ENCODE measurements at places on chromosomes 11 and 22. TPM values are rescaled to one million over a fixed set of nuclear protein-coding genes. Genes with fewer than 3 reads are reported as not detected.
A peak's percentile ranks its signal among the peaks of the same experiment; 100 is the strongest.

DNA sequence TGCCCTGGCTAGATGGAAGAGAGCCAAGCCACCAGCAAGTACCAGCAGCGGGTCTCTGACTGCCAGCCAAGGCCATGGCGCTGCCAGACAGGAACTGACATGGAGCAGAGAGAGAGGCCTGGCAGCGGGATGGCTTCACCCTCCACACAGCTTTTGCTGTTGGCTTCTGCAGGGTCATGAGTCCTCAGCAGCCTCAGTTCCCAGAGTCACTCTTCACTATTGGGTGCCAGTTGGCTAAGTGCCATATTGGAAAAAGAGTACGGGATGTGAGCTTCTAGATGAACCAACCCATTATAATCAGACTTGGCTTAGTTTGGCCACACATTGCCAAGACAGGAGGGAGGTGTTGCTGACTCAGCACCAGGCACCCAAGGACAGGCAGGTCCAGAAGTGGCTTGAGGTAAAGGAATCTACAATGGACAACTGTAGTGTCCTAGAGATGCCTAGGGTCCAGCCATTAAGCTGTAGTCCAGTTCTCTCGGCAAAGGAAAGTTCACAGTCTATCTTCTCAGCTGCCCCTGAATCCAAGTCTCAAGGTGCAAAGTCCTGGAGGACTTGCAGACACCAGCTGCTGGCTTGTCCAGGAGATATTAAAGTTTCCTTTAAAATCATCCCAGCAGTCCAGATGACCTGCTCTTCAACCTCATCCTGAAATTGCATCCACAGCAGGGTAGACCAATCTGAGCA lies 40.7 kb upstream of the POU2AF1 start:
- peak overlapping the region; percentile 50 for H3K27ac ChIP-seq
- peaks cover 17% of the 10 kb centered on the region for H3K4me1 ChIP-seq
- H3K36me3 ChIP-seq = no peaks in the 10 kb centered on the region
- H3K27me3 ChIP-seq = no peaks in the 10 kb centered on the region

The UPK2 gene
- not detected for total RNA-seq

The FAM83F gene
- total RNA-seq = 15.5 TPM

The TMPRSS4 gene
- 0.98 TPM for total RNA-seq

GRCh38 chr11:114215871-114216795 lies 80.1 kb upstream of the NNMT start:
- H3K36me3 ChIP-seq = no peaks in the 10 kb centered on the region
- H3K27me3 ChIP-seq = no peaks in the 10 kb centered on the region
- H3K4me3 ChIP-seq = no peak overlapping the region
- no peaks in the 10 kb centered on the region for H3K4me1 ChIP-seq
- H3K27ac ChIP-seq = peak overlapping the region; percentile 30
